ENCODE measurements at places on chromosomes 12 and 14.

GRCh38 chr14:24377126-24377525 lies 9.1 kb downstream of the NFATC4 start:
- no peak for DNase-seq

- no peak for DNase-seq
These were observed 40.1 kb upstream of the DDHD1 start for GRCh38 chr14:53193193-53193592.

GRCh38 chr12:130593056-130593455 lies 123.0 kb downstream of the RIMBP2 start:
- no peak for DNase-seq

- DNase-seq, result peak; percentile 25
These were observed 63.6 kb upstream of the SRSF5 start for GRCh38 chr14:69703047-69704039.

DNA sequence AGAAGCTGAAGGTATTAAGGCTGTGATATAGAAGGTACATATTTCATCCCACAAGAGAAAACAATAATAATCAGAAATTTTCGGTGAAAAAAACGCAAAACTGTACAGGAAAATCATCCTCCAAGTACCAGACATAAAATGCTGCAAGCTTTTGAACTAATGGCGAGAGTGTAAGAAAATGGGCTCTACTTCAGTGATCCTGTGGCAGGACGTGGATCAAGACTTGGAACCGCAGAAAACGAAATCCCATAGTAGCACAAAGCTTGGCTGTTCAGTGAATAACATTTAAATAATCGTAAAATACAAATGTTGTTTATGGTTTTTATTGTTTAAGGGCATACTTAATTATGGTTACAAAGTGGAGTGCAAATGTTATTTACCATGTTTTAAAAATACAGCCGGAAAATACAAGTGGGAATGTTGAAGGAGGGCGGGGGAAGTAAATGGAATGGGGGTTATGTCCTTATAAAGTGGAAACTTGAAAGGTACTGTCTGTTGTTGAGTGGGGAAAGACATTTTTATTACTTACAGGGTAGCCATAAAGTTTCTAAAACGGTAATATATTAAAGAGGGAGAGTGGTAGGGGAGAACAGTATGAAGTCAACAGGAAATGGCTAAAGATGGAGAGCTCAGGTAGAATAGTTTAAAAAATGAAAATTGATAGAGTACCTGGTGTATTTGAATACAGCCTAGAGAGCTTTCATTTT lies 1.1 kb downstream of the SMIM10L1 start:
- no peak for DNase-seq

GRCh38 chr12:120317224-120318105 lies 10.1 kb downstream of the PLA2G1B start:
- peak; percentile 94 for DNase-seq

DNA sequence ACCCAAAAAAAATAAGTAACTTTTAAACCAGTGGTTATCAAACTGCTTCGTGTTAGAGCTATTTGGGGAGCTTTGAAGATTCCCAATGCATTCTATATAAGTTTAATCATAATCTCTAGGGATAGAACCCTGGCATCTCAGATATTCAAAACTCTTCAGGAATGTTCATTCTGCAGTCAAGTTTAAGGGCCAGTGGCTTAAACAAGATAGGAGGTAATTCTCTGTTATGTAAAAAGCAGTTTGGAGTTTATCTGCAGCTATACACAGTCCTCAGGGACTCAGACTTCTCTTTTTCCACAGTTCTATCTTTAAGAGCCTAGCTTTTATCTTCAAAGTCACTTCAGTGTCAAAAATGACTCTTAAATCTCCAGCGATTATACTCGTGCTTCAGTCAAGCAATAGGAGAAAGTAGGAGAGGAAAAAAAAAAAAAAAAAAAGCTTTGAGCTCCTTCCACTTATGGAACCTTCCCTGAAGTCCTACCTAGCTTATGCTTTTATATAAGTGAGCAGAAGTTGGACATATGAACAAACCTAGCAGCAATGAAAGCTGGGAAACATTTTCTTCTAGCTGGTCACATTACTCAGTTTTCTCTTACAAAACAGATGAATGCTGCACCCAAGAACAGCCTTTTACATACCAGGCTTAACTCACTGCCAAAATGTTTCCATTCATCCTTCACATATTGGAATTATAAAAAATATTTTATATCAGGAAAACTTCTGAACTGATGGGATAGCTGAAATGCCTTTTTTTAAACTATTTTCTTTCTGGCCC lies 302.8 kb downstream of the FSCB start:
- DNase-seq, result no peak

GRCh38 chr14:60618241-60618640 lies 31.0 kb downstream of the SIX1 start:
- no peak for DNase-seq

DNA sequence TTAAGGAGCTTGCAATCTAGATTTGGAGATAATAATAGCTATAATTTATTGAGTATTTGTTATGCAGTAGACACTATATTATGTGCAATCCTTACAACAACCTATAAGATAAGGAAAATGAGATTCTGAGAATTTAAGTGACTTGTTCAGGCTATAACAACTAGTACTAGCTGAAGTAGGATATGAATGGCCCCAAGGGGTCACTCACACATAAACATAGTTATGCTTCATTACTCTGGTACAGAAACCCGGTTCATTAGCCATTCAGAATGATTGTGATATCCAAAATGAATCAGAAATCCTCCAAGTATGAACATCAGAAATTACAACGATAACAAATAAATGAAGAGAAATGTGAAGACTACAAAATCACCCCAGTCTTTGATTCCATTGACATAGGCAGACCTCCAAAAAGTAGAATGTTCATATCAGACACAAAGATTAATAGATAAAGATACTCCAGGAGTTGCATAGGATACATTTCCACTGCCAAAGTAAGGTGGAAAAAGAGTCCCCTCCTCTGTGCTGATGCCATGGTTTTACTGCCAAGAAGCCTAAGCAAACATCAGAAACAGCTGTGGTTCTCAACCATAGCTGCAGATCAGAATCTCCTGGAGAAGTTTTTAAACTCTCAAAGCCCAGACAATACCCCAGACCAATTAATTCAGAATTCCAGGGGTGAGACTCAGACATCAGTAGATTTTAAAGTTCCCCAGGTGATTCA lies 8.6 kb upstream of the NID2 start:
- DNase-seq, result no peak

GRCh38 chr12:75991753-75992152 lies 39.8 kb downstream of the PHLDA1 start:
- DNase-seq, result no peak

- no peak for DNase-seq
These were observed 51.8 kb downstream of the PPP2R5C start for GRCh38 chr14:101813171-101813759.

DNA sequence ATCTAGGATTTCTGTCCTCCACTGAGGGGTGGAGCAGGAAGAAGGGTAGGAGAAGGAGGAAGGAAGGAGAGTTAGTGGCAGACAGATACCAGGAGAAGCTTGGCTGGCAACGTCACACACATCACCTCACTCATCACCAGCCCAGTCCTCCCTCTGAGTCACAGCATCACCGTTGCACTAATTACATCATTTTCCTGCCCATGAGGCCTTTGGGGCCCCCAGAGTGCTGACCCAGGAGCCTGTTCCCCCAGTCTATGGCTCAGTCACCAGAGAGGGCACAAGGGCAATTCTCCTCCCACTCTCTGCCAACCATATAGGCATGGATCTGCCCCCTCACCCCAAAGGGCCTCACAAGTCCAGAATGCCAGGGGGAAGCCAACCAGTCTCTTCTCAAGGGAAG lies 4.6 kb downstream of the RND1 start:
- DNase-seq, result no peak

- DNase-seq, result no peak
These were observed 1.0 kb upstream of the KDM2B start for GRCh38 chr12:121581686-121582429.

DNA sequence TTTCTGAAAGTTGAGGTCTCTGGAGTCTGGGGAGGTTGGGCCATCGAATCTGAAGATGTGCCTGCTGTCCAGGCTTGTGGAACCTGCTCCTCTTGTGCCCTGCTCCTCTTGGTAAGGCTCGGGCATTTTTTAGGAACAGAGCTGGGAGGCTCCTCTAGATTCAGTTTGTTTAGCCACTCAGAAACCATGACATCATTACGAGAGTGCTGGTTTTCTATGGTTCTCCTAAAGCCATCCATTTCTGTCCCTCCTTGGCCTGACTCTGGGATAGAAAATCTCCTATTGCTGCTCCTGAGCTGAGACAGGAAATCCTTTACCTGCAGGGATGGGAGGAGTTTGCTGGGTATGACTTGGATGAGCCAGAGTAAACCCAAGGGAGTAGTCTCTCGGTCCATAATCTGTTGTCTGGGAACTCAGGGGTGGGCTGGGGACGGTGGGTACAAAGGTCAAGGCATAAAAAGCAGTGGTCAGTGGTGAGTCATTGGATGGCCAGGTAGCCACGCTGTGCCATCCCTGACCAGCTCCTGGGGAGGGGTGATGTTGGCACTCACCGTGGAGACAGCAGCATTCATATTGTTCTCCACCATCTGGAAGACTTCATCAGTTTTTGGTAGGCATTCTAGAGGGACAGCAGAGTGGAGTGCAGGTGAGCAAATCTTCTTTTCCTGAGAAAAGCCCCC lies 2.4 kb upstream of the ADCY4 start:
- no peak for DNase-seq

GRCh38 chr12:89101440-89101839 lies 250.9 kb downstream of the DUSP6 start:
- no peak for DNase-seq

GRCh38 chr12:120242971-120243699 lies 22.4 kb downstream of the PXN start:
- peak; percentile 76 for DNase-seq

DNA sequence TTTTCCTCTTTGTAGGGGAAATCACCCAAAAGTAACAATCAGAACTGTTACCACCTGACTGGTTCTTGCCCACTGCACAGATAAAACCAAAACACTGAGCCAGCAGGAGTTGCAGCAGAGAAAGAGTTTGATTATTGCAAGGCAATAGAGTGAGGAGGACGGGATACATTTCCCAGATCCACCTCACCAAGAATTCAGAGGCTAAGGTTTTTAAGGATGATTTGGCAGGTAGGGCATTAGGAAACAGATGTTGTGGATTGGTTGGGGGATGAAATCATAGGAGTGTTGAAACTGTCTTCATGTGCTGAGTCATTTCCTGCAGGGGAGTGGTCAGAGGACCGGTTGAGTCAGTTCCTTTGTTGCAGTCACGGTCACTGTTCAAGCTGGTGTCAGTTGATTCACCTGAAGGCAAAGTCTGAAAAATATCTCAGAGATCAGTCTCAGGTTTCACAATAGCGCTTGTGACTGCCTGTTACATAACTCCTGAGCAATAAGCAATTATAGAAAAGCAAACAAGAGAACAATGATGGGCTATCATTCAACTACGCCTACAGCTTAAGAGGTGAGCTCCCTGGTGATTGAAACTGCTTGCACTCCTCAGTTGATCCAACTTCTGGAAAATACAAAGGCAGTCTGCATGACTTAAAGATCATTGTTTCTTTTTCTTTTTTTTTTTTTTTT lies 20.3 kb upstream of the AMN1 start:
- no peak for DNase-seq

GRCh38 chr14:35958499-35958898 lies 132.4 kb downstream of the BRMS1L start:
- no peak for DNase-seq

GRCh38 chr14:70807898-70808415 lies 1.4 kb downstream of the MAP3K9 start:
- peak; percentile 22 for DNase-seq

DNA sequence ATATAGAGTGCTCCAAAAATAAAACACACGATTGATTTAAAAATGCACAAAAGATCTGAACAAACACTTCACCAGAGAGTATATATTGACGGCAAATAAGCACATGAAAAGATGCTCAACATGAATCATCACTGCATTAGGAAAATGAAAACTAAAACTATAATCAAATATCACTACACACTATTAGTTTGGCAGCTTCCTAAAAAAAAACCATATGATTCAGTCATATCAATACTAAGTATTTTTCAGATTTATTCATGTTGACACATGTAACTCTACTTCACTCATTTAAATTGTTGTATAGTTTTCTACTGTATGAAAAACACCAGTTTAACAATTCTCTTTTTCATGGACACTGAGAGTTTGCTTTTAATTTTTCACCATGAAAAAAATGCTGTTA lies 41.6 kb downstream of the EXOC5 start:
- no peak for DNase-seq

GRCh38 chr12:12249216-12250050 lies 17.4 kb downstream of the LRP6 start:
- DNase-seq, result no peak

- no peak for DNase-seq
These were observed 8.8 kb upstream of the KIF26A start for GRCh38 chr14:104129556-104129955.

DNA sequence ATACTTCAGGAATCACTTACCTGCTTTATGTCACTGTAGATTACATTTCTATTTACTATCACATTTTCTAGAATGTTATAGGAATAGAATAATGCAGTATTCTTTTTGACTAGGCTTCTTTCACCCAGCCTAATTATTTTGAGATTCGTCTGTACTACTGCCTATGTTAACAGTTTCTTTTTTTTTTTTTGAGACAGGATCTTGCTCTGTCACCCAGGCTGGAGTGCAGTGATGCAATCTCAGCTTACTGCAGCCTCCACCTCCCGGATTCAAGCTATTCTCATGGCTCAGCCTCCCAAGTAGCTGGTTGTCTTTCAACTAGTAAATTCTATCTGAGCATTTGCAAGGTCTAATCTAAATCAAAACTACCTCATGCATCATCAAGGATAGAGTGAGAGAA lies 6.4 kb downstream of the OR6C6 start:
- DNase-seq, result no peak

- DNase-seq, result no peak
These were observed 612.6 kb upstream of the USP15 start for GRCh38 chr12:61647566-61647965.

DNA sequence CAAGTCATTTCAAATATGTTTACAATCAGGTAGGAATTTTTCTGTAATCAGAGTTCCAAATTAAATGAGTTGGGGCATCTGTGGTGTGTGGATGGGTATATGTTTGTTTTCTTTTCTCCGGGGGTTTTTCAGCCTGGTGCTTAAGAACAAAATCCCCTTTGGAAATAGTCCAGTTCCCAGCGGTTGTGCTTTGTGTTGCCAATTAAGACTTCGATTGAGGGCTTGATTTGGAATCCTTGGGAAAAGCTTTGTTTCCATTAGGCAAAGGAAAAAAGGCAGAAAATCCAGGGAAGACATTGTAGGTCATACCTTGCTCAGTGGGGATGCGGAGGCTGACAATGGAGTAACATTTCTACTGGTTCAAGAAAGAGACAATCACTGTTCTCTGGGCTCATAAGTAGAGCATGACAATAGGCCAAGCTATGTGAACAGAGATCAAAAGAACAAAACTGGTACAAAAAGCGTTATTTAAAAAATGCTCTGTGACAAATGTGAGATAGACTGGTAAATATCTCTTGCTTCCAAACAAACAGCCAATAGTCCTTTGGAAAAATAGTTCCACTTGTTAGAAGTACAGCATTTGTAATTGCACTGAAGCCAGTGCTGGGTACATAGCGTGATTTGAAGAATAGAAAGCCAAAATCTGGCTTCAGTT lies 79.7 kb downstream of the EML1 start:
- DNase-seq, result peak; percentile 21

Measured in NCI-H524 treated with DMSO at 0.1 percent for 48 hours (cell line).